ENCODE measurements at places on chromosomes 1 and 21. TPM values are rescaled to one million over a fixed set of nuclear protein-coding genes. Genes with fewer than 3 reads are reported as not detected.

DNA sequence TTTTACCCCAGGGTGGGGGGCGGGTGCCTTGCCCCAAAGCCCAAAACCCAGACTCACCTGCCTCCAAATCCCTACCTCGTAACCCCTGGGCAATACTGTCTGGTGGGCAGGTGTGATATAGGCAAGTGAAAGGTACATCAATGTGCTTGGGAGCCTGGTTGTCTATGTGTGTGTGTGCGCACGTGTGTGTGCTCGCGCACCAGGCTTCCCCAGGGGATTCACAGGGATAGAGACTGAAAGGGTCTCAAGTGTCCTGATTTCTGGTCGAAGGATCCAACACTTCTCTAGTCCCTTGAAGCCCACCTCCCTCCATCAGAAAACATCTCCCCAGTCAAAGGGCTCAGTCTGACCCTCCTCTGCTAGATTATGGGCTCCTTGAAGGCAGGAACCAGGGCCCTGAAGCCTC, 28.9 kb upstream of the EPB41 start:
- DNase-seq: no peak

DNA sequence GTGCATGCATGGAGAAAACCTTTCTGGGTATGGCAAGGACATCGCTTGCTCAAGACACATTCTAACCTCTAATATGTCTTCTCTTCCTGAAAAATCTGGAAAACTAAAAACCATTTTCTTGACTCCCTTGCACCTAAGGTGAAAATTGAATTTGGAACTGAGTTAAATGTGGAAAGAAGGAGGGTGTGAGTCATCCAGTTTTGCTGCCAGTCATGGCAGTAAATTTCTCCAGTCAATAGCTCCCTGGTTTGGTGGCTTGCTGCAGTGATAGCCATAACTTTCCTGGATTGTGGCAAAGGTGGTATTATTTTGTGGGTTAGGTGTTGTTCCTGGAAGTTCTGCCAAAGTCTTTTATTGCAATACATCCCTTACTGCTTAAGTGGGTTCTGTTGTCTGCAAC, 2.5 kb downstream of the ZCCHC17 start:
- no peak for DNase-seq

DNA sequence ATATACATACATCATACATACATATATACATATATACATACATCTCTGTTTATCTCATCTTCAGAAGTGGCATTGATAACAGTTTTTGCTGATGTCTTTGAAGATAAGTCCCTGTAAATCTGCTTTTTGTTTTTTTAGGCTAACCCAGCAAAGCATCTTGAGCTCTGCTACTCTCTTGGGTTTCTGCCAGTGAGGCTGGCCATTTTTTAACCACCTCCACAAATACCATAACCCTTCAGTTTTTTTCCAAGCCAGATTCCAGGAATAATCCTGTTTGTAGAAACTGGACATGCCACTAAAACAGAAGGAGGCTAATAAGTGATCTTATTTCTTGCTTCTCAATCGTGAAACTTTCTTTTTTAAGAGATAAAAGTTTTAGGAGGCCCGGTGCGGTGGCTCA, 21.6 kb downstream of the SDHC start:
- DNase-seq: no peak

MAPKAPK2 gene
- polyA plus RNA-seq: 52.9 TPM

FMO4 gene
- 0.25 TPM for polyA plus RNA-seq

All from endothelial cell of umbilical vein (primary cell).